H9 (cell line): ENCODE measurements at places on chromosomes 6 and 20.

DNA sequence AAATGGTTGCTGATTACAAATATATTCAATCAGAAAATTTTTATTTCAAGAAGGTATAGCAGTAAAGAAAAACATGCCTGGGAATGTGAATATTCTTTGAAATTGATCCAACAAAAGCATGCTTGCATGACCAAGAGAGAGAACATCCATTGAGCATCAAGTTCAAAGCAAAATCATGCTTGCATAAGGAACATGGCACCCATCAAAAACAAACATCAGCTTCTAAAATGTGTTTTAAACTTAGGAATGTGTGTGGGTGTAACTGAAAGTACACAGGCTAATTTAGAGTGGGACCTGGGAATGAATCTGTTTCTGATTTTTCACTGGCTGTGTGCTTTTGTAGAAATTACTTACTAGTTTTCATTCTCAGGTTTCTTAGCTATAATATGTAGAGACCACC, 5.6 kb downstream of the SLC17A5 start:
- no peak for DNase-seq

DNA sequence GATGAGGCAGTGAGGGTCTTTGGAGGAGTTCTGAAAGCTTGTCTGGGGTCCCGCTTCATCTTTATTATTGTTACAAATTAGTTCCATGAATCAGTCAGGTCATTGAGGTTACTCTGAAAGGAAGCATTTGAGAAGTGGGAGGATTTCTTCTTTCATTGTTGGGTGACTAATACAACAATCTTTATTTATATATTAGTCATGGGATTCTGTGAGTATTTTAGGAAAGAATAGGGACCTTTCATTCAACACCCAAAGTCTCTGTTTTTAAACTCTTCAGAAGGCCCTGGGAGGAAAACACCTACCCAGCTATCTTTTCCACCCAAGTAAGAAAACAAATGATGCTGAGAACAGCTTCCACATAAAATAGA, 98.3 kb downstream of the SOD2 start:
- no peak for DNase-seq

DNA sequence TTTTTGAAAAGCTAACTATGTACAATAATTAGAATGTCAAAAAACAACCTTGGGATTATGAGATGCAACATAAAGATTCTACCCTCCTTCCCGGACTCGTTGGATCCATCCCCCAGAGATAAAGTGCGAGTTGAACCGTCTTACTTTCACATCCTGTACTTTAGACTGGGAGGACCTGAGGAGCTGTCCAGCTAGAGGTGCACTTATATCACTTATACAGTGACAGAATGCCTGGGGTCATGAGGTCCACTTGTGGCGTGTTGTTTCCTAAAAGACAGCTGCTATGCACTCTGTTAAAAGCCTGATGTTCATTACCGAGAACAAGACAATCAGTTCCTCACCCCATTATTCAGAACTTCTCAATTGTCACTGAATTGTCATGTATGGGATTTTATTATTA, 2.1 kb downstream of the CDS2 start:
- no peak for DNase-seq

DNA sequence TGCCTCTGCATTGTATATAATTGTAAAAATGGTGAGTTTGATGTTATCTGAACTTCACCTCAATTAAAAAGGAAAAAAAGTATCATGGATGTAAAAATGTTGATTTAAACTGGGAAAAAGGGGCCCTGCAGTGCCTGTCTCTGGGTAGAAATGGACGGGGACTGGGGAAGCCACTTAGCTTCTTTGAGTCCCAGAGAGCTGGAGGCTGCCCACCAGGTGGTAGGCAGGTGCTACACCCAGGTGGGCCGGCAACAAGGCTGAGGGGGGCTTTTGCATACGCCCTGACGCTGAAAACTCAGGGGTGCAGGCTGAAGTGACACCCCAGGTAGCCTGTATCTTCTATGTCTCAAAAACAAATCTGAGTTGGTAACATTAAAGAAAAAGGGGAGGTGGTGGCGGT, 118.2 kb downstream of the SULF2 start:
- DNase-seq = no peak

- no peak for DNase-seq
Measured at GRCh38 chr6:53938810-53939209, 144.0 kb downstream of the LRRC1 start.

DNA sequence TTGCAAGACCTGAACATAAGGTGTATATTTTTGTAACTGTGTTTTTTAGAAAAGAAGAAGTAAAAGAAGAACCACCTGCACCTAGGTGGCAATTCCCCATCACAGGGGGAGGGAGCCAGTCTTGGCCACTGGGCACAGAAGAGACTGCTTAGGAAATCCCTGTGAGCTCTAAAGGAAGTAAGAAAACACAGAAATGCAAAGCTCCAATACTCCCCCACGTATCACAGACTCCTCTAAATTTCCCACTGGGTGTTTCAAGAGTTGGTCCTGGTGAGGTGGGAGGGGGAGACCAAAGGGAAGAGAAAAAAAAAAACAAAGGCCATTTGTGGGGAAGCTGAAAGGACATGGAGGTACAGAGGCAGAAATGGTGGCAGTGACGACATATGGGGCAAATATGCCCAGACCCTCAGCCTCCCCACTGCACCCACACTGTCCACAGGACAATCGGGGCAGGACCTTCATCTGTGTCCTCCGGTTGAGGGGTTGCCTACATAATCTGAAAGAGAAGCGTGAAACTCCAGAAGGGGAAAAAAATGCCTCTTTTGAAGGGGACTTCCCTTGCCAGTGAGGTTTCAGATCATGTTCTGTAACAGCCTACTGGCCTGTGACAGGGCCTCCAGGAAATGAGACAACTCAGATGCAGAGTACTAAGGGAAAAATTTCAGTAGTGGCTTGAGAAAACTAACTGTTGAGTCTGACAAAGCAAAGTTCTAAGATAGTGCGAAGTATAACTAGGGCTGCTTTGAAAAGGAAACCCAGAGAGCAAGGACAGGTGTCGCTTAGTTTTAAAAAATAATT, 226.2 kb upstream of the MARCKS start:
- DNase-seq = no peak
